ENCODE measurements at places on chromosomes 6 and 20. TPM values are rescaled to one million over a fixed set of nuclear protein-coding genes. Genes with fewer than 3 reads are reported as not detected.

PPP1R3G gene
- total RNA-seq = 3.3 TPM

LBP gene
- total RNA-seq = not detected

KCNG1 gene
- 15.2 TPM for total RNA-seq

SCRT2 gene
- total RNA-seq = not detected

APOM gene
- 1.3 TPM for total RNA-seq

PROCR gene
- 49.1 TPM for total RNA-seq

VSTM2L gene
- total RNA-seq = 5.3 TPM

HRH3 gene
- not detected for total RNA-seq

RHAG gene
- total RNA-seq = not detected

All from smooth muscle cell of trachea (primary cell).